Natural killer cell treated with Interleukin-12 subunit alpha and Interleukin-12 subunit beta and Interleukin-15 and Interleukin-18, amount 100 ng/mL, for 72 hours (primary cell): ENCODE measurements at places on chromosomes 6 and 20.

- DNase-seq: no peak
Observed at GRCh38 chr6:62974452-62974851, 236.8 kb upstream of the FKBP1C start.

GRCh38 chr6:89977808-89978748, 83.8 kb downstream of the GJA10 start:
- DNase-seq: no peak

- no peak for DNase-seq
Observed at GRCh38 chr20:41398408-41398807, 31.8 kb upstream of the EMILIN3 start.

GRCh38 chr20:35901678-35902544, 52.4 kb downstream of the SCAND1 start:
- no peak for DNase-seq

DNA sequence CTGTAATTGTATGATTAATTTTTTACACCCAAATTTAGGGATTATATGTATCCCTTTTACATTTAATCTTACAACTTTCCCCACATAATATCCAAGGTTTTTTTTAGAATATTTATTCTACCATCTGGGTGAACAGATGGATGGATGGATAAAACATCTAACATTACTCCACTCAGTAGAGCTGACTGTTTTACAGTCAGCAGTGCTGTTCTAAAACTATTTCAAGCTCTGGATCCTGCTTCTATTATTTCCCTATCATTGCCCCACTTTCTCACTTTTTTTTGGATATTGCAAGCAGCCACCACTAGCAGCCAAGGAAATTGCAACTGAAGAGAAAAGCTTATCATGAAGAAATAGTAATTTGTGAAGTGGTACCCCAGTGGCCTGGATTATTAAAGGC, 173.7 kb downstream of the ARHGAP18 start:
- no peak for DNase-seq

GRCh38 chr6:124056407-124057334, 253.0 kb downstream of the NKAIN2 start:
- no peak for DNase-seq

DNA sequence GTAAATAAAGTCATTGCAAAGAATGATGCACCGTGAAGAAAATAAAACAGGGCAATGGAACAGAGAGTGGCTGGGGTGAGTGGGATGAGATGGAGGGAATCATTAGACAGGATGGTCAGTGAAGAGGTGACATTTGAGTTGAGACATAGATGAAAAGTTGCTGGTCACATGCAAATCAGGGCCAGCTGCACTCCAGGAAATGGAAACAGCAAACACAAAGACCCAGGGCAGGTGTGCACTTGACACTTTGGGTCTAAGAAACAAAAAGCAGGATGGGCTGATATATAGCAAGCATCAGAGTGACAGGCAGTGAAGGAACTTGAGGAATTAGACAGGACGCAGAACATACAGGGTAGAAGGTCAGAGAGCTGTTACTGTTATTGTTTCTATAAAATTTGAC, 171.5 kb upstream of the RIPOR2 start:
- DNase-seq: no peak

- DNase-seq: peak; percentile 16
Observed at GRCh38 chr20:61588411-61589385, 336.6 kb downstream of the CDH4 start.

- DNase-seq: peak; percentile 35
Observed at GRCh38 chr20:50313827-50314677, 123.4 kb downstream of the CEBPB start.

- no peak for DNase-seq
Observed at GRCh38 chr6:95091823-95092436, 485.4 kb upstream of the MANEA start.

DNA sequence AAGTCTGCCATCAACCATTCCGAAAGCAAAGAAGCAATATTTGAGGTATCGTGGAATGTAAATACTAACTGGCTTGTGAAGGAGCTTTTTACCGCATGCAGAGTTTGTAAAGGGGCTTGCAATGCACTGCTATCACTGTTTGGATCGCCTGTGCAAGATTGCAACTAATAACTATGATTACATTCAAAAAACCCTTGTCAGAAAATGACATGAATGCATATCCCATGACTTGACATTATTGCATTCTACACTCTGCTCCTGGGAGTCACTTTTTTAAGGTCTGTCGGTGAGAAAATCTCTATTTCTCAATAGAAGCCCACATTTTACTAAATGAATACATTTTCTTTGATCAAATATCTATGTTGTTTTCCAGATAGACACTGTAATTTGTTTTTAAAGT, 335.4 kb upstream of the SPTLC3 start:
- DNase-seq: no peak

- DNase-seq: no peak
Observed at GRCh38 chr6:44211284-44211683, 5.4 kb upstream of the MYMX start.

- DNase-seq: no peak
Observed at GRCh38 chr20:7760247-7761031, 179.8 kb downstream of the HAO1 start.

- DNase-seq: no peak
Observed at GRCh38 chr6:152573762-152574161, 63.4 kb downstream of the SYNE1 start.

DNA sequence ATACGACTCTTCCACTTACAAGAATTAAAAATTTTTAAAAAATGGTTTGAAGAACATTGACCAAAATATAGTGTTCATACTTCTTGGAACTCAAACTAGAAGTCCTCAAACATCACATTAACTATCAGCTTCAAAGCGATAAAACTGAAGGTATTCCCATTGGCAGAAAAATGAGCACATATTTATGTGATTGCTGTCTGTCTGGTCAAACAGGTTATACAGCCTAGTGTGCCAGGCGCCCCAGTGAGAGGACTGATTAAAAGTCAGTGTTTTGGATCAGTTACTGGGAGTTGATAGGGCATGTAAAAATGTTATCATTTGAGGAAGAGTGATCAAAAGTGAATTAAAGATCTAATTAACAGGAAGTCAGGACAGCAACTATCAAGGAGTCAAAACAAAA, 738.8 kb downstream of the HDGFL1 start:
- DNase-seq: no peak

DNA sequence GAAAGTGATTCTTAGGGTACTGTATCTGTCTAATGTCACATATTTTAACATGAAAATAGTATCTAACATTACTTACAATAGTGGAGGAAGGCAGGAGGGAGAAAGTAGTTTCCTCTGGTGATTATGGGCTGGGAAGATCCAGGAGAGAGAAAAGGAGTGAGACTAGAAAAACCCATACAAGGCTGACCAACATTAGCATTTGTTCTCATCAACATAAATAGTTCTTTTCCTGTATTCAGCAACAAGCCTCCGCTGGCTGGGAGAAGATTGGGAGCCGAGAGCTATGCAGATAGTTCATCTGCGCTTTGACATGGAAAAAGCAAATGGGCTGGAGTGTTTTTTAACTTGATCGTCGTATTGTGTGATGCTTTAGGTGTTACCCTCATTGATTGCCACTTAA, 239.4 kb downstream of the PHACTR1 start:
- DNase-seq: no peak

GRCh38 chr6:26183581-26184366, 96.5 kb downstream of the HFE start:
- DNase-seq: peak; percentile 77

- no peak for DNase-seq
Observed at GRCh38 chr6:39171489-39172376, 56.7 kb upstream of the SAYSD1 start.

DNA sequence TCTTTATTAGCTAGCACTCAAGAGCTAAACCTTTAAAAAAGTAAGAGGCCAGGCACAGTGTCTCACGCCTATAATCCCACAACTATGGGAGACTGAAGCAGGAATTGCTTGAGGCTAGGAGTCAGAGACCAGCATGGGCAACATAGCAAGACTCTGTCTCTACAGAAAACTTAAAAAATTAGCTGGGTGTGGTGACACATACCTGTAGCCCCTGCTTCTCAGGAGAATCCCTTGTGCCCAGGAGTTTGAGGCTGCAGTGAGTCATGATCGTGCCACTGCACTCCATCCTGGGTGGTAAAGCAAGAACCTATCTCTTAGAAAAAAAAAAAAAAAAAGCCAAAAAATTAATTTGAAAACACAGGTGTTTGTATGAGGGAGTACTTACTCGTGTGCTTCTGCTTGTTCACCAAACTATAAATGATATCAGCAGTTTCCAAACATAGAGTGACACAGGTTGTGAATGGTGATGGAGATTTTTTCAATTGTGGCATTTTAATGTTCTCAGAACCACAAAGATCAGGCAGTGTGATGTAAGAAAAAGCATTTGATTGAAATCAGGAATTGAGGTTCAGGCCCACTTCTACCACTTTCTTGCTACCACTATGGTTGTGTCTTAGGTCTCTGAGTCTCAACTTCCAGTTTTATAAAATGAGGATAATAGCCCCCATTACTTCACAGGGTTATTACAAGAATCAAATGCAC, 104.9 kb downstream of the FOXO3 start:
- DNase-seq: no peak
